CD4-positive, alpha-beta T cell treated with Interleukin-6 at 100 ng/mL for 8 hours (primary cell): ENCODE measurements at places on chromosomes 16 and 17.

- peak; percentile 82 for DNase-seq
These were observed 30.6 kb downstream of the CDRT15 start for GRCh38 chr17:14205992-14206461.

DNA sequence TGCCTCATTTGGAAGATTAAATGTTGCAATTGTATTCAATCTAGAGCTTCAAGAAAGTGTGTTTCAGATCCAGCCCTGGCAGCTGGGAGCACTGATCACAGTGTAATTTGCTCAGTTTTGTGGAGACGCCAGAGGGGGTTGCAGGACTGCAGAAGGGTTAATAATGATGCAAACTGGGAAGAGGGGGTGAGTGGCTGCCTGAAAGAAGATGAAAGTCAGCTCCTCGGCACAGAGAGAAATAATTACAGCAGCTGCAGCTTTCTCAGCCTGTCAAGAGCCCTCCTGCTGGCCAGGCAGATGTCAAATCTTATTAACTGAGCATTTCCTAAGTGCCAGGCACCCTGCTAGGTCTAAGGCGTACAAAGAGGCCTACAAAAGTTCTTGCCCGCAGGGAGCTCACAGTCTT, 97.7 kb downstream of the ZNF18 start:
- no peak for DNase-seq

DNA sequence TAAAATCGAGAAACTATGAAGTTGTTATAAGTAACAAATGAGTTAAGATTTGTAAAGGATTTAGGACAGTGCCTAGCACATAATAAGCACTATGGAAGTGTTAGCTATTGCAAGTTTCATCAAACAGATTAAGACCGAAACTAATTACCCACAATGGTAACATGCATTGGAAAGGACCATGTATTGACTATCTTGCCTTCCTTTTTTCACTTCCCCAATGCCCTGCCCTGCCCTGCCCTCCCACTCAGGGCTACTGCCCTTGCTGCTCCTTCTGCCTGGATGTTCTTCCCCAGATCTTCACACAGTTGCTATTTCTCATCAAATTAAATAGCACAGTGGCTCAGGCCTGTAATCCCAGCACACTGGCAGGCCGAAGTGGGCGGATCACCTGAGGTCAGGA, 202.1 kb upstream of the PSMD7 start:
- DNase-seq = no peak

GRCh38 chr16:49852279-49852678, 3.6 kb downstream of the ZNF423 start:
- no peak for DNase-seq

DNA sequence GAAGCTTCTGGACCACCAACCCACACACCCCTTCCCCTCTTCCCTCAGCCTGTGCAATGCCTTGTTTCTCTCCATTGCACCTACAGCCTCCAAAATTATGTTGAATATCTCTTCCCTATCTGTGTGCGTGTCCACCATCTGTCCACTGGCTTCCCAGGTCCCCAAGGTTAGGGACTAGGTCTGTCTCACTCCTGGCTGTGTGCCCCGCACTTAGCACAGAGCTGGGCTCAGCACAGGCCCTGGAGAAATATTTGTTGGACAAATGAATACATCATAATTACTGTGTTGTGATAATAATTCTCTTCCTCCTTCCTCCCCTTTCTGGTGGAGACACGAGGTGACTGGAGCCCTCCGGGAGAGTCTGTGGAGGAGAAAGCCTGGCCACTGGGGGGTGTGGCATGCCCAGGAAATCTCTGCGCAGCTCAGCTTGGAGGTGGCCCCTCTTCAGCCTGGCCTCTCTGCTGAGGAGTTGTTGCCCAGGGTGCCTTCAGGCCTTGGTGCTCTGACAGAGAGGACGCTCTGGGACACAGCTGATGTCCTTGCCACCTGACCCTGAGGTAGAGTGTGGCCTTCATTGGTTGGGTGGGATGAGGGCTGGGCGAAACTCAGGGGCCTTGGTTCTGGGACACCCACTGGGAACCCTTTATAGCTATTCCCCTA, 3.3 kb upstream of the BRD7 start:
- DNase-seq = no peak

DNA sequence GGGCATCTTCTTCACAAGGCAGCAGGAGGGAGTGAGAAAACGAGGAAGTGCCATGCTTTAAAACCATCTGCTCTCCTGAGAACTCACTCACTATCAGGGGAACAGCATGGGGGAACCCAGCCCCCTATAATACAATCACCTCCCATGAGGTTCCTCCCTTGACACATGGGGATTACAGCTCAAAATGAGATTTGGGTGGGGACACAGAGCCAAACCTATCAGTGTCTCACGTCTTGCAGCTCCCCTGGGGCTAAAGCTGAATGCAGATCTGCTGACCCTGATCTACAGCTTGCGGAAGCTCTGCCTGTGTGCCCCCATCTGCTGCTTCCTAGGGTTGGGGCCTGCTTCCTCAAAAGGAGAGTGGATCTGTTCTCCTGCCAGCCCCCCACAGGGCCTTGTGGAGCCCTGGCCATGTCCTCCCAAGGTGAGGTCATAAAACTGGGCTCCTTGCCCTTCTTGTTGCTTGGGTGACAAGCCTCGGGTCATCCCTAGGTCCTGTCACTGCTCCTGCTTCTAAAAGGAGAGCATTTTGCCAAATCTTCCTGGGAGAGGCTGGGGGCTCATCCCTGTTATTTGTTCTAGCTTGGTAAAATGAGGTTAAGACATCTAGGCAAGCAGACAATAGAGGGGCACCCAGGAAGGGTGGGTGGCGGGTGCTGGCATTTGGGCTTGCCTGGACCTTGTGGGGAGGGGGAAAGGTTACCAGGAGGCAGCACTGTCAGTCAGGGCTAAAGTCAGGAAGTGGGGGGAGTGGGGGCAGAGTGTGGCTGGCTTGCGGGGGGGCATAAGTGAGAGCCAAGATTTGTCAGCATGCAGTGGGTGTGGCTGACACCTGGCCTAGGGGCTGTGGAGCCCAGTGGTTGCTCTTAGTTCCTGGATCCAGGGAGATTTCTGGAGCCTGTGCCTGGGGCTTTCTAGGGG, 16.0 kb downstream of the KRT33A start:
- peak; percentile 14 for DNase-seq

- DNase-seq = no peak
These were observed 1029.6 kb downstream of the CDH11 start for GRCh38 chr16:64092271-64092670.

GRCh38 chr16:30669026-30669902, 11.0 kb downstream of the FBRS start:
- no peak for DNase-seq

- DNase-seq = no peak
These were observed 28.8 kb upstream of the TANGO6 start for GRCh38 chr16:68814516-68814915.

DNA sequence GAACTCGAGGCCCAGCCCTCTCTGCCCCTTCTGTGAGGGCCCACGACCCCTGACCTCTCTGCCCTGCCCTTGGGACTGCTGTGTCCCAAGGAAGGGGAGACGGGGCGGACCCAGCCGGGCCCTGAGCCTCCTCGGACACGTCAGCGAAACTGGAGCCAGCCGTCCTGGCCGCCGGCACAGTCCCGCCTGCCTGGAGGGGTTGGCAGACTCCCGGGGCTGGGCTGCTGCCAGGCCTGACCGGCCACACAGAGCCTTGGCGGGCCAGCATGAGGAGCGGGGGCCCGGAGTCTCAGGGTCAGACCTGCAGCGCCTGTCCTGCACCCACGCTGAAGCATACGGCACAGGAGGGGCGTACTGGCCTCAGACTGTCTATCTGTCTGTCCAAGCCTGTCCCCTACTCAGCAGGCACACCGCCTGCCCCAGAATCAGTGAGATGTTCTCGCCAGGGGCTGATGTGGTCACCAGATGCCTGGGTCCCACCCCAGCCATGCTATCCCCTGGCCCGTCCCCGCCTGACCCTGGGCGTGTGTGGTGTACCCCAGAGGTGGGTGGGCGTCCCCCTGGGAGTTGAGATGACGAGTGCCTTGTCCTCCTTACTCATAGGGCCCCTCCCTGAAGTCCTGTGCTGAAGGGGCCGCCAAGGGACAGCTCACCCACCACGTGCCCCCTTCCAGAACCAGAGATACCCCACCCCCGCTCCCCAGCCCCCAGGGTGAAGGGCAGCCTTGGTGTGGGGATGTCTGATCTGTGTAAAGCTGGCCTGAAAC, 4.7 kb downstream of the VASN start:
- no peak for DNase-seq

- no peak for DNase-seq
These were observed 11.0 kb downstream of the SNN start for GRCh38 chr16:11679250-11679649.

DNA sequence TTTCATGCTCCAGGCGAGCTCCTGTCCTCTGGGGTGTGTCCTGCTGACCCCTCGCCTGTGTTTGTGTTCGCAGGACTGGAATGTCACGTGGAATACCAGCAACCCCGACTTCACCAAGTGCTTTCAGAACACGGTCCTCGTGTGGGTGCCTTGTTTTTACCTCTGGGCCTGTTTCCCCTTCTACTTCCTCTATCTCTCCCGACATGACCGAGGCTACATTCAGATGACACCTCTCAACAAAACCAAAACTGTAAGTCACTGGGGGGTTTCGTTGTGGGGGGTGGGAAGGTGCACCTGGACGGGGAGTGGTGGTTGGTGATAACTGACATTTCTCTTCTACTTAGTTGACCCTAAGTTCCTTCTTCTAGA, 58.3 kb downstream of the ABCC1 start:
- no peak for DNase-seq

- no peak for DNase-seq
These were observed 36.9 kb downstream of the ERN1 start for GRCh38 chr17:64092952-64093451.

DNA sequence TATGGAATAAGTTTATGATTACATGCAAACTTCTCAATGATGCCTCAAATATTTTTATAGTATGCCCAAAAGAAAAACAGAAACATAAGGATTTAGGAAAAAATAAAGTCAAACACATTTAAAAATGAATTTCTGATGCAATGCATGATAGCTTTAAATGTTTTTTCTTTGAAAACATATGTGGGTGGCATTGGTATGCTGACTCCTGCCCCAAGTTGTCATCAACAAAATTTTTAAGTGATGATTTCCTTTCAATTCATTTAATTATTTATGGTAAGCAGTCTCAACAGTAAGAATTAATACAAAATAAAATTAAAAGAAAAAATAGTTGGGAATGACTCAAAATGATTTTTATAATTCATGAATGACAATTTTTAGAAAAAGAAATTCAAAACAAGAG, 104.9 kb downstream of the CEP112 start:
- no peak for DNase-seq

DNA sequence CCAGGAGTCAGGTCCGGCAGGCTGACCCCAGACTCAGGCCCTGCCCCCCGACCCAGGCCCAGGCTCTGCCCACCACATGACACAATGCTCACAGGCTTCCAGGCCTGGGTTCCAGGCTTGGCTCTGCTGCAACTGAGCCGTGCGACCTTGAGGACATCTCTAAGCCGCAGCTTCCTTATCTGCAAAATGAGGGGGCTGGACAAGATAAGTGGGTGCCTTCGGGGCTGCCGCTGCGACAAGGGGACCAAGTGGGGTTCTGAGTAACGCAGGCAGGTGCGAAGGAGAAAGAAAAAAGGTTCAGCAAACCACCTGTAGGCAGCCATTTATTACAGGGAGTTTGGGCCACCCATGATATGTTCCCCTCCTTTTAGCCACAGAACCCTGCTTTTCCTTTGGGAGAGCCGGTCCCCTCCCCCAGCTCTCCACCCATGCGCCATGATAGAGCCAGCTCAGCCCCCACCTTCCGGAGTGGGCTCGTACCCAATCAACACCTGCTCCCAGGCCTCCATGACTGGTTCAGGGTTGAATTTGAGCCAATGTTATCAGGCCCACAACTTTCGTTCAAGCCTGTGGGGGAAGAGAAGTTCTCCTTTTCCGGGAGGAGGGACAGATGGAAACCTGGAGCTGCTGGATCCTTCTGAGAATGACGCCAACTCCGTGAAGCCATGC, 38.2 kb downstream of the RTN4RL1 start:
- DNase-seq = no peak

GRCh38 chr17:75878174-75878998, at the start of gene TRIM47:
Gene TRIM47, minus strand, starts transcription at chr17:75878581. Its CDS starts 33 bp downstream, at chr17:75878548.
- DNase-seq = no peak

DNA sequence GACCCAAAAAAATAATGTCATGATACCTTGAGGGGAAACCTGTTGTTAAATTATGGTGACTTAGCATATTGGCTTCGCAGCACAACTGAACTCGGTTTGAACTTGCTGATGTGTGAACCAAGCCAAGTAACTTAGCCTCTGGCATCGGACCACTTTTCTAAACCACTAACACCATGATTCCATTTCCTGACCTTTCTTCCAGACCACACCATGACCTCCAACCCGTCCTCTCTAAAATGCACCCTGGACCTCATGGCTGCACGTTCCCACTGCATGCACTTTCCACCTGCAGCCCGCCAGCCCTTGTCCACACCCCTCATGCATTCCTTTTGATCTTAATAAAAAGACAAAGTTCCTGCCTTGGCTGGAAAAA, 29.3 kb downstream of the DYNLRB2 start:
- no peak for DNase-seq

- DNase-seq = no peak
These were observed 3.8 kb downstream of the FUS start for GRCh38 chr16:31183432-31184428.

DNA sequence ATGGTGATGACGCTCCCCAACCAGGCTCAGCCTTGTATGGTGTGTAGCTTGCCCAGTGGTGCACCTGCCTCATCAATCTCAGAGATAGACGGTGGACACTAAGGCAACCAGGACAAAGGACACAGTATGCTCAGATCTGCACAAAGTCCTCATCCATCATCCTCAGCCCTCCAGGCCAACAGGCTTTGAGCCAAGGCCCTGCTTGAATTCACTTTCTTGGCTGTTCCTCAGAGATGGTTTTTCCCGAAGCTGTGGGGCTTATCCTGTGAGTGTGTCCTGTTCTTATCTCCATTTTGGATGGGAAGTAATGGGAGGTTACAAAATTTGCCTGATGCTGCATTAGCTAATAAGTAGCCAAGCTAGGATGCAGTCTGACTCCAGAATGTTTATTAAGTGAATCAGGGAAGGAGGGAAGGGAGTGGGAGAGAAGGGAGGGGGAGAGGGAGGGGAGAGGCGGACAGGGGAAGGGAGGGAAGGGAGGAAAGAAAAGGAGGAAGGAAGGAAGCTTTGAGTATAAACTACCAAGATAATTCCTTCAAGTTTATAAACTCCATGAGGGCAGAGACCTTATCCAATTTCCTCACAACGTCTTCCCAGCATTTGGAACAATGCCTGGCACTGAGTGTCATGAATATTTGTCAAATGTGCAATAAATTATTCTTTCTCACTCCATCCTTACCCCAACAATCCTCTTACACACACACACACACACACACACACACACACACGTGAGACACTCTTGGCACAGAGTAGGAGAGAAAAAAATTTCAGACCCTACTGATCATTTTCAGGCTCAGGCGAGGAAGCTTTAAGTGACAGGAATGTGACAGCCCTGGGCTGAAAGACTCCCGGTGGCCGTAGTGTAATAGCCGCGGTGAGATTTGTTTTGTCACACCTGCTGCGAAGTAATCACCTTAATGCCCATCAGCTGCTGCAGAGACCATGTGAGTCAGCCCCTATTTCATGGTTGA, 84.3 kb downstream of the BMERB1 start:
- DNase-seq = no peak

- DNase-seq = no peak
These were observed 11.1 kb downstream of the CANT1 start for GRCh38 chr17:78998311-78999055.

GRCh38 chr17:14307560-14308024, 6.7 kb downstream of the HS3ST3B1 start:
- no peak for DNase-seq
